ENCODE measurements at places on chromosomes 16 and 17.

GRCh38 chr16:66619534-66620428, 15.3 kb downstream of the CMTM3 start:
- DNase-seq: no peak

GRCh38 chr17:78412403-78412802, 34.0 kb downstream of the PGS1 start:
- no peak for DNase-seq

- DNase-seq: no peak
These were observed 955 bp downstream of the ACLY start for GRCh38 chr17:41917679-41918313.

GRCh38 chr16:57301126-57301817, 16.8 kb upstream of the PLLP start:
- no peak for DNase-seq
